ENCODE measurements at places on chromosomes 2 and 18. TPM values are rescaled to one million over a fixed set of nuclear protein-coding genes. Genes with fewer than 3 reads are reported as not detected.

Gene LRATD1
- 12.0 TPM for polyA plus RNA-seq

Gene DGUOK
- 37.4 TPM for polyA plus RNA-seq

Gene SERPINB7
- 0.35 TPM for polyA plus RNA-seq

Gene LRP2
- 0.05 TPM for polyA plus RNA-seq

Gene SOCS6
- 14.3 TPM for polyA plus RNA-seq

Gene OSGEPL1
- 12.9 TPM for polyA plus RNA-seq

Gene SERPINB10
- polyA plus RNA-seq, result 0.15 TPM

Gene EML6
- 52.3 TPM for polyA plus RNA-seq

Gene GORASP2
- 62.8 TPM for polyA plus RNA-seq

Gene SCYGR4
- polyA plus RNA-seq, result not detected

DNA sequence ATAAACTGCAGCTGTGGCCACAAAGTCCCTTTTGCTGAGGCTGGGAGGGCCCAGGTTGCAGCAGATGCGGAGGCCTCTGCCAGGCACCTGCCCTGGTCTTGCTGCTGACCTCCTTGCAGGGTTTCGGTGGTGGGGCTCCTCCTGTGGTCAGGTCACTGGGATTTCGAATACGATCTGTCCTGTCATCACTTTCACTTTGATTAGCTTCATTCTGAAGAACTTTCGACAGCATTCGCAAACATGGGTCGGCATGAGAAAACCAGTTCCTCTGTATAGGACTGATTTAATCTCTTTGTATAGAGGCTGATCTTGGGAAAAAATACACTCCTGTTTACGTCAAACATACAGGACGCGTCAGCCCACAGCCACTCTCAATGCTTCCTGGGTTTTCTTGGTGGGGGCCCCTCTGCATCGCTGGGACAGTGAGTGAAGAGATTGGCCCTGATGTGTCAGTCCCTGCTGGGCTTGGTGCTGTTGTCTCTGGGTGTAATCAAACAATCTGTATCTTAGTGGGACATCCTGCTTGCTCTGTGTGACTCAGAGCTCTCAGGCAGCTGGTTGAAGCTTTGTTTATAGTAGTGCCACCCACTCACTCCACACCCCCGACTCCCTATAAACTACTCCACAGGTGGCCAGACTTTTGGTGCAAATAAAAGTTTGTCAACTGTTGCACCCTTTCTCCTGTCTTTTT is 209.4 kb upstream of the CXCR4 start:
- no peak for DNase-seq

DNA sequence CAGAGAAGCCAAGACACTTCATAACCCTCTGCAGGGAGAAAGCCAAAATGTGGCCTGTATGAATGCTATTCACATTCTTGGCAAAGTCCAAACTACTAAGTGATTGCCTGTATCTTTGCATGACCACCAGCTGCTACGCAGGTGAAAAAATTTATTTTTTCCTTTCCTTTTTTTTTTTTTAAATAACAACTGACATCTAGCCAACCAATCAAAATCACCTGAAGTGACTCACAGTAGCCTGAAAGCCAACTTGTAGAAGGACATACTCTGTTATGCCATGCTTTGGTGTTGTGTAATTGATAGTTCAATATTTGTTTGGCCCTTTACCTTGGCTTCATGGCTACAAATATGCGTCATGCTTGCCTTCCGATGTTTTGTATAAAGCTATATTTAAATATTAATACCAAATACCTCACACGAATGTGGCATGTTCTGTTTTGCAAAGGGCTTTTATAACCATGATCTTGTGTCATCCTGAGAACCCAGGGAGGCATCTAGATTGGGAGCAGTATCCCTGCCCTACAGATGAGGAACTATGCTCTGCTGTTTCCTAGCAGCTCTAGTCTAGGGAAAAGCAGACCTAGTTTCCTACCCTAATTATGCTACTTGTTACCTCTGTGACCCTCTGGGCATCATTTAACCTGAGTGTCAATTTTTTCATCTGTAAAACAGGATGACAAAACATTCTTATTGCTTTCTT is 102.1 kb downstream of the MYOM1 start:
- no peak for DNase-seq

- DNase-seq, result no peak
Measured at GRCh38 chr18:2627821-2628276, 27.7 kb upstream of the SMCHD1 start.

GRCh38 chr18:53165770-53166169 is 825.8 kb downstream of the DCC start:
- no peak for DNase-seq

DNA sequence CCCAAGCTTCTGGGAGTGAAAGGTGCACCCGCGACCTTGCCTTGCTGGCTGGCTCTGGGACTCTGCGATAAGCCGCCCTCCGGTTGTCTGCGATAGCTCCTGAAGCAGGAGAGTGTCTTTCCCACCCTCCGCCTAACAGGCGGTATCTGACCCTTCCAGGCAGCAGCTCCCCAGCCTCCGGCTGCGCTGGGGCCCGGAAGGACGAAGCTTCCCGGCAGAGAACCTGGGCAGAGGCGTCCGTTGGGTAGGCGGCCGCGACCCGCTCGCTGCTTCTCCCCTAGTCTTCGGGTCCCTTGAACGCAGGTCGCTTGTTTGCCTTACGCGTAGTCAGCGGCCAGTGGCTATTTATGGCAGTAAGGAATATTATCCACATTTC is 446 bp upstream of the RHBDD1 start:
- no peak for DNase-seq

GRCh38 chr18:61735564-61736102 is 157.2 kb downstream of the RNF152 start:
- DNase-seq, result no peak

DNA sequence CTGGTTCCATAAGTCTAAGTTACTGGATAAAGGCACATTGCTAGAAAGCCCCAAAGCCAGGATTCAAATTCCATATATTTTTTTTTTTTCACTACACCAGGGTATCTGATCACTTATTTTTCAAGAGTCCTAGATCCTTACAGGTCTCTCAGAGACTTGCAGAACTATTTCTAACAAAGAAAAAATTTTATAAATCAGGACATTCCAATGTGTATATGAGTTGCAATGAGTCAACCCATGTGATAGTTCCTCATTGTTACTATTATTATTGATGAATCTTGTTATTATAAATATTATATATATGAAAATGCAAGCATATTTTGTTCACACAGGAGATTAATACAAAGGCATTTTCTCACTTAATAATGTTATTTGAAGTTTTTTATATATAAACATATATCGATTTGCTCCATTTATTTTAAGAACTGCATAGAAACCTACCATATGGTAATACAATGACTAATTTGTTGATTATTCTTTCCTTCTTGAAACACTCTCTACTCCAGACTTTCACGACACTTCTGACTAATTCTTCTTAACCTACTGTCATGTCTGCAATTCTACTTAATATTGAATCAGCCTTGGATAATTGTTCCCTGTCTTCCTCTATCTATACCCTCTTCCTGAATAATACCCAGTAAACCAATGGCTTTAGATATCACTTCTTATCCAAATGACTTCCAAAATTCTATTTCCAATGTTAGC is 968.4 kb upstream of the NRXN1 start:
- no peak for DNase-seq

GRCh38 chr2:55490554-55490953 is 29.0 kb upstream of the CFAP36 start:
- peak; percentile 85 for DNase-seq

DNA sequence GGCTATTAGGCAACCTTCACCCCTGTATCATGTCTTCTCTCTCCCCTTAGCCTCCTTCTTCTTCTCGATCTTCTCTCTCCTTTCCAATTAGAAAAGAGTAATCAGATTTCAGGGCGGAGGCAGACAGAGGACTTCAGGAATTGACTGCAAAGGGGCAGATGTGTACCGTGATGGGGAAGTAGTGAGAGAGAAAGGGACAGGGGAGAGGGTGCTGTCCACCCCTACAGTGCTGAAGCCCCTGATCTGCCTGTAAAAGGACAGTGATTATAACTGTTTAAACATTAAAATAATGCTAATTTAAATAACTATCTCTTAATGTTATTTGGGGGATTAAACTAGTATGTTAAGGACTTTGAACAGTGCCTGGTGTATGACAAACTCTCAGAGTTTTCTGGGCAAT is 178.5 kb downstream of the ACTR3 start:
- peak; percentile 23 for DNase-seq

GRCh38 chr2:238916875-238917590 is 69.1 kb downstream of the TWIST2 start:
- DNase-seq, result no peak

- no peak for DNase-seq
Measured at GRCh38 chr2:127662937-127663565, 12.3 kb downstream of the LIMS2 start.

- DNase-seq, result no peak
Measured at GRCh38 chr2:100924520-100925451, 77.3 kb upstream of the RPL31 start.

DNA sequence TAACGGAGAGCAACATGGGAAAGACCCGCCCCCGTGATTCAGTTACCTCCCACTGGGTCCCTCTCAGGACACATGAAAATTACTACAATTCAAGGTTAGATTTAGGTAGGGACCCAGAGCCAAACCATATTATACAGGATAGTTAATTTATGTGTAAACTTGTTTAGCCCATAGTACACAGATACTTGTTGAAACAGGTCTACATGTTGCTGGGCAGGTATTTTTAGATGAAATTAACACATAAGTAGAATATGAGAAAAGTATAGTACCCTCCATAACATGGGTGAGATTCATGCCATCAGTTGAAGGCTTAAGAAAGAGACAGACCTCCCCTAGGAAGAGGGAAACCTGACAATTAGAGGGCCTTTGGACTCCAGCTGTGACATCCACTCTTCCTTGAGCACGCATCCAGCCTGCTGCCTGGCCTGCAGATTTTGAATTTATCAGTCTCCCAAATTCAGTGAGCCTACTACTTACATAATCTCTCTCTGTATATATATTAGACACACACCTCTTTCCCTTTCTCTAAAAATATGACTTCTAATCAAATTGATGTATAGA is 463.5 kb upstream of the NETO1 start:
- DNase-seq, result no peak

DNA sequence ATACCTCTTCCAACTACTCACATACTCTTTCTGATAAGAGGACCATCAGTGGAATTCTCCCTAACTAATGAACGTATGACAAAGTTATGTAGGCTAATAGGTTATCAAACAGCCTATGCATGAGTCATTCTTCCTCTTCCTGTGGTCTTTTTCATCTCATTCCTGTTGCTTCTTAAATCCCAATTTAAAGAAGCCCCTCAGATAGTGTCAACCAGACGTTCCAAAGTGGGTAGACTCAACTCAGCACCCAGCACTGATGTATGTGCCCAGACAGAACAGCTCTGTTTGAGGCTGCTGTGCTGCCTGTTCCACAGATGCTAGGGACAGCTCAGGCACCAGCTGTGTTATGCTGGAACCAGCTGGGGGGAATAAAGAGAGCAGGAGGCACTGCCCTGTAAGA is 52.6 kb downstream of the CXCR4 start:
- no peak for DNase-seq

- peak; percentile 40 for DNase-seq
Measured at GRCh38 chr2:20666304-20667150, at the start of gene GDF7. TSS of gene GDF7 (plus strand) at chr2:20667144. CDS start at chr2:20667240, 96 bp downstream.

DNA sequence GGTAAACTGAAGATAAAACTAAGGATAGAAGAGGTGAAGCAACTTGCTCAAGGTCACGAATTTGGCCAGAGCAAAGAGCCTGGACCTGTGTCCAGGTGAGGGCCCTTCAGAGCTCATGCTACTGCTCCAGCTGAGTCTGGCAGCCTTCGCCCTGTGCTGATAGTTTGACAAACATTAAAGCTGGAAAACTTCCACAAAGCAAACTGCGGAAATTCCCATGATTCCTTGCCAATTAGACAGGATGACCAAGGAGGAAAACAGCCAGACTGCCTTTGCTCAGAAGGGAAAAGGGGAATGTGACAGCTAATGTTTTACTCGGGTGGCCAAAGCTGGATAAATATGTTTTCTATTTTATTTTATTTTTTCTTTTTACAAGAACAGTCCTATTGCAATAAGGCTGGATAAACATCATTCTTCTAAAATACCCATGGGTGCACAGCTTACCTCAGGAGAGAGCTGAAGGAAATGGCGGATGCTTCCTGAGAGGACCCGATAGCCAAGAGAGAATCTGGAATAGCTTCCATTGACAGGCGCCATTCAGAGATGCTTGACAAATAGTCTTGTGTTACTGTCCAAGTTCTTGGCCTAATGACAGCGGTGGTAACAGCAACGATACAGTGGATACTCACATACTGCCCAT is 5.3 kb upstream of the CTAGE1 start:
- DNase-seq, result no peak

DNA sequence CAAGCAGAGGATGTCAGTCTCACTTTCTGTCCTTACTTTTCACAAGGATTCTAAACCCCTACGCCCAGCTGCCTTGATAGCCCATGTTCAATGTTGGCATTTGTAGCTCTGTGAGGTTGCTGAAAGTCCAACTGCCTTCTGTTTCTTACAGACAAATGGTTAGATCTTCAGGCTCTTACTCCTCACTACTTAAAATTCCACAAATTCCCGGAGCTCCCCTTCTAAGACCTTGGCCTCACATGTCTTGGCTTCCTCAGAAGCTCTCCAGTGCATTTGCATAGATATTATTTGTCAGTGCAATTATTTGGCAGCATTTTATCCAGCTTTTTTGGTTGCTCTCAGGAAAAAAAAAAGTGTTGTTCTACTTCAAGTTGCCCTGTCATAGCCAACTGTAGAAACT is 453.7 kb upstream of the CELF4 start:
- no peak for DNase-seq

- DNase-seq, result no peak
Measured at GRCh38 chr2:24597181-24597870, 106.3 kb downstream of the NCOA1 start.

DNA sequence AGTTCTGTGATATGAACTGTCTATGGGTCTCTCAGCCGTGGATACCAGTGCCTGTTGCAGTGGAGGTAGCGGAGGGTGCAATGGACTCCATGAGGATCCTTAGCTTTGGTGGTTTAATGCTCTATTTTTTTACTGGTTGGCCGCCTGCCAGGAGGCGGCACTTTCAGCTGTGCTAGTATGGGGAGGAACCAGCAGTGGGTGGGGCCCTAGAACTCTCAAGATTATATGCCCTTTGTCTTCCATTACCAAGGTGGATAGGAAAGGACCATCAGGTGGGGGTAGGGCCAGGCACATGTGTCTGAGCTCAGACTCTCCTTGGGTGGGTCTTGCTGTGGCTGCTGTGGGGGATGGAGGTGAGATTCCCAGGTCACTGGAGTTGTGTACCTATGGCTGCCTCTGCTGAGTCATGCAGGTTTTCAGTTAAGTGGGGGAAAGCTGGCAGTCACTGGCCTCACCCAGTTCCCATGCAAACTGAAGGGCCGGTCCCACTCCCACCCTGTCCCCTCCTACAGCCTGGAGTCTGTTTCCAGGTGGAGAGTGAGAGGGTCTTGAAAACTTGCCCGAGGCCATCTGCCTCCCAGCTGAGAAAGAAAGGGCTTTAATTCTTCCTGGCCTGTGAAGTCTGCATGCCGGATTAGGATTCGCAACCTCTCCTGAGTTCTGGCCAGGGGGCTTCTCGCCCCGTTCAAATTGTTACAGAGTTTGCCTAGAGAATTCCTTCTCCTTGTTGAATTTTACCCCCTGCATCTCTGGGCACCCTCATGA is 14.5 kb downstream of the KCNS3 start:
- no peak for DNase-seq

Measured in hindlimb muscle (tissue), 1 donor.